Left ventricle myocardium superior (tissue), 1 donor: ENCODE measurements at places on chromosomes 16 and 17. TPM values are rescaled to one million over a fixed set of nuclear protein-coding genes. Genes with fewer than 3 reads are reported as not detected.

The CORO6 gene
- 104 TPM for total RNA-seq

The TNFRSF12A gene
- 17.7 TPM for total RNA-seq

The KRTAP4-11 gene
- not detected for total RNA-seq

The XYLT1 gene
- 1.6 TPM for total RNA-seq

The MMP28 gene
- 1.5 TPM for total RNA-seq

The SLFN12L gene
- total RNA-seq: 0.32 TPM

The TRIM37 gene
- 19.4 TPM for total RNA-seq

The CLEC18A gene
- total RNA-seq: 0.27 TPM

The SLC9A5 gene
- total RNA-seq: 1.2 TPM

The GAS7 gene
- total RNA-seq: 51.2 TPM

The NACA2 gene
- total RNA-seq: not detected

The FSCN2 gene
- total RNA-seq: 0.50 TPM

The AP2B1 gene
- 119 TPM for total RNA-seq

The ORC6 gene
- total RNA-seq: 1.3 TPM

The KRTAP4-6 gene
- total RNA-seq: not detected

The MAZ gene
- 101 TPM for total RNA-seq

The TBC1D3 gene
- total RNA-seq: not detected

The CDT1 gene
- 0.97 TPM for total RNA-seq

The PRPSAP1 gene
- total RNA-seq: 38.8 TPM

The MATCAP1 gene
- 12.4 TPM for total RNA-seq

The SRCIN1 gene
- total RNA-seq: 1.4 TPM

The CCL3 gene
- not detected for total RNA-seq

The RNF43 gene
- 6.6 TPM for total RNA-seq

The MTSS2 gene
- 101 TPM for total RNA-seq

The MRC2 gene
- total RNA-seq: 18.1 TPM

The OTOP3 gene
- not detected for total RNA-seq

The EFCAB5 gene
- 0.35 TPM for total RNA-seq

The DRC3 gene
- total RNA-seq: 1.5 TPM

The PYDC1 gene
- not detected for total RNA-seq
